Stimulated activated CD4-positive, alpha-beta T cell treated with anti-CD3 and anti-CD28 coated beads, Interleukin-1b, Interleukin-23, amount 100 ng/mL, for 24 hours (primary cell): ENCODE measurements at places on chromosomes 4 and X.

DNA sequence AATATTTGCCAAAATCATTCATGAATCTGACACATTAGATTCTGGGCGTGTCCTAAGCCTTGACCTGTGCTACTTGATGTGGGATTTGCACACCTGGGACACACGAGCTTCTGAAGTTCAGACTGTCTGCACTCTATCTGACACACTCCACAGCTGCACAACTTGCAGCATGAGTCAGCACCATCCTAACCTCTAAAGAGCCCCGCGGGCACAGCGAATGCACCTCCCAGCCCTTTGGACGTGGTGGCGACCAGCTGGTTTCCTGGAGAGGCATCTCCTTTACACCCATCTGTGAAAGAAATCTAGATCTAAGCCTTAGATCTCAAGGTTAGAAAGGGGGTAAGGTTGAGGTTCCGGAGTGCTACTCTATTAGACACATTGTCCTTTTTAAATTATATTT is 69.2 kb downstream of the SORBS2 start:
- no peak for DNase-seq

GRCh38 chr4:75644095-75644494 is 13.8 kb upstream of the CDKL2 start:
- no peak for DNase-seq

DNA sequence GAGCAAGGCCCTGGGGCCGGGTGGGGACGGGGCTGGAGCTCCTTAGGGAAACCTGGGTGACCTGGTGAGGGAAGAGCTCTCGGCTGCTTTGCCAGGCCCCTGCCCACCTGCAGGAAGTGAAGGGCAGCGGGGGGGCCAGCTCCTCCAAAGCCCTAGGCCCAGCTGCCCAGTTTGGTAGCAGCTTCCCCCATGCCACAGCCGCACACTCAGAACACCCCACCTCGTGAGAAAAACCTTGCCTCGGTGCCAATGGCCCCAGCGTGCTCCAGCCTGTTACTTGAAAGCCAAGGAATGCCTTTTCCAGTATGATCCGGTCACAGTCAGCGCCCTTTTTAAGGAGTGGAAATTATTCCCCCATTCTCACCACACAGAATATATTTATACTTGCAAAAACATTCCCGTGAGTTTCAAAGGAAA is 38.3 kb downstream of the ACOX3 start:
- no peak for DNase-seq

DNA sequence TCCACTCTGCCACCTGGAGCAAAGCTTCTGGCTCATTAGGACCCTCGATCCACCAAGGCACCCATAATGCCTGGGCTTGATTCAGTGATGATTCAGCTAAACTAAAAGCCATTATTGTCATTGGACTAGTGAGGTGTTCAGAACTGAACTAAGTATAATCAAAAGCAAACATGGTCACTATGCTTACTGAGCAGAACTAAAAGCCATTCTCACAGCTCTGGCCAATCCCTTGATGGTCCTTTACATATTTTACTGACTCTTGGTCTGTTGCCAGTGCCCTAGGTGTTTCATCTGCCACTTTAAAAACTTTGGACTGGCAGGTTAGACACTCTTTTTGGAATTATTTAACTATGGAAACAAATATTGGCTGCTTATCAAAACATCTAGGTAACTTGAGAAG is 703.5 kb downstream of the FAT4 start:
- DNase-seq, result no peak

GRCh38 chr4:1822568-1823544 is 29.8 kb downstream of the FGFR3 start:
- DNase-seq, result no peak

GRCh38 chr4:53003959-53004358 is 141.8 kb downstream of the RASL11B start:
- DNase-seq, result no peak

- no peak for DNase-seq
Measured at GRCh38 chr4:163072222-163072621, 94.5 kb downstream of the NAF1 start.

- DNase-seq, result no peak
Measured at GRCh38 chr4:83262682-83263081, 21.9 kb downstream of the COQ2 start.

GRCh38 chr4:87704001-87704400 is 53.9 kb downstream of the DMP1 start:
- DNase-seq, result no peak

DNA sequence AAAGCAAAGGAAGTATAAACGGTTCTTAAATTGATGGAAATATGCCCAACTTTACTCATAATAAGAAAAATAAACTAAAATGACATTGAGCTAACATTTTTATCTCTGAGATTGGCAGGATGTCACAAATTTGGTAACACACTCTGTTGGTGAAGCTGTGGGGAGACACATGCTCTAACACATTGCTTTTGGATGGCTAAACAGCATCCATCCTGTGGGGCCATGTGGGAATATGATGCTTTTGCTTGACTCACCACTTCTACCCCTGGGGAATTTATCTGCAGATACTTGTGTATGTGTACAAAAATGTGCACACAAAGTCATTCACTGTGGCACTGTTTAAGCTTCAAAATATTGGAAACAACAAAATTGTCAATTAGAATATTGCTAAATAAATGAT is 100.2 kb downstream of the ANAPC4 start:
- DNase-seq, result no peak

- no peak for DNase-seq
Measured at GRCh38 chr4:81651243-81651899, 179.7 kb upstream of the RASGEF1B start.

DNA sequence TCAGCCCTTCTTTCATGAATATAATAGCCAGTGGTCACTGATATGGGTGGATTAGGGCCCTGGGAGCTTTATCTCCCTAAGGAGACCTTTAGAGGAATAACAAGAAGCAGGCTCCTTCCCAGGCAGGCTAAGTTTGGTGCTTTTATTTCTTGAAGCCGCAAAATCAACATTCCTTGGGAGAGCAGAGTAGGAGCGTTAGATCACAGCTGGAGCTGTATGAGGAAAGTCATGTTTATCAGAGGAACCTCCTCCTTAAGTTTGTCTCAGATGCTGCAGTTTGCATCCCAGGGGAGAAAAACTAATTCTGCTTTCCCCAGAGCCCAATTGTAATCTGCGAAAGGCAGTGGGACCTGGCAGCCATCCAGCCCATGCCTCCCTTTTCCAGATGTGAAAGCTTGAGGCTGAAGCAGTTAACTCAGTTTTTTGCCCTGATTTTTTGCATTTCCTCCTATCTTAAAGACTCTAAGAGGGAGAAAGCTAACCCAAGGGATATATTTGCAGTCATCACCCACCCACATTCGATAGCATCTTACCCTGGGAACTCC is 186.0 kb upstream of the FRMPD4 start:
- no peak for DNase-seq

DNA sequence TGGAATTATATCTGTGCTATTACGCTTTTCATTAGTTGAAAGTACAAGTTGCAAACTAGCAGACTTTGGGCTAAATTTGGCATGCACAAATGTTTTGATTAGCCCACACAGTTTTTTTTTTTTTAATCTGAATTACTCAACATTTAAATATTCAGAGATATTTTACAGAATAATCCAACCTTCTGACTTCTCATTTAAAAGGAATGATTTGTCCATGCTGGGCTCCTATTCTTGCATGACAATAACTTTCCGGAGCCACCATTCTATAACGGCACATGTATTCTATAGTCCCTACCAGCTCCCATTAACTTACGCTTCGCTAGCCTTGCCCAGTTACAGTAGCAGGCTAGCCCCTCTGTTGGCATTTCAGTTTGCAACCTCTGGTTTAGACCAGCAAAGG is 219.3 kb upstream of the FTHL17 start:
- DNase-seq, result no peak

GRCh38 chr4:88212253-88212561 is 53.8 kb upstream of the ABCG2 start:
- no peak for DNase-seq

DNA sequence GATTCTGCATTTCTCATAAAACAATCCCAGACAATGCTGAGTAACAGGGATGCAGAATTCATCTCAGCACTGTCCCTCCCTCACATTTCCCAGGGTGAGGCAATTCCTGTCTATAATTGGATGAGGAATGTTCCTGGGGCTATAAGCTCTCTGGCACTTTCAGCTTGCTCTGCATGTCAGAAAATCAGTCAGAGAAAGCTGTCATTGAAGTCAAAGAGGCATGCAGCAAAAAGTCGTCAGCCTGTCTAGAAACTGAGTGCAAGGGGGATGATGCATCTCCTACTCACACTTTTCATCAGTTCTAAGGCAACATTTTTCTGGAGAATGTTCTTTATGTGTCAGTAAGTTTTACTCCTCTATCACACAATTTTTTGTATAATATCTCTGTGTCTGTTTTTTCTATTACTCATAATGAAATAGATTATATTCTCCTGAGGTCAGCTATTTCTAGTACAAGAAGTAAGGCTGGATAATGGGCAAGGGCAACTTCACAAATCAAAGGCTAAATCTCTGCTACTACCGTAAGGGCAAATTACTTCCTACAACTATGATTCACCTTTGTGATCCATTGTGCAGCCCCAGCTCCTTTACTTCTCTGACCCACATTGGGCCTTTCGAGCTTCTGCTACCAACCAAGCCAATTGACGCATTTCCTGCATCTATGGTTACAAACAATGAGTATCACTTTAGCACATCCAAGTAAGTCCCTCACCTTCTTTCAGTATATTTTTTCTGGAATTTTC is 56.0 kb downstream of the TASL start:
- DNase-seq, result no peak

DNA sequence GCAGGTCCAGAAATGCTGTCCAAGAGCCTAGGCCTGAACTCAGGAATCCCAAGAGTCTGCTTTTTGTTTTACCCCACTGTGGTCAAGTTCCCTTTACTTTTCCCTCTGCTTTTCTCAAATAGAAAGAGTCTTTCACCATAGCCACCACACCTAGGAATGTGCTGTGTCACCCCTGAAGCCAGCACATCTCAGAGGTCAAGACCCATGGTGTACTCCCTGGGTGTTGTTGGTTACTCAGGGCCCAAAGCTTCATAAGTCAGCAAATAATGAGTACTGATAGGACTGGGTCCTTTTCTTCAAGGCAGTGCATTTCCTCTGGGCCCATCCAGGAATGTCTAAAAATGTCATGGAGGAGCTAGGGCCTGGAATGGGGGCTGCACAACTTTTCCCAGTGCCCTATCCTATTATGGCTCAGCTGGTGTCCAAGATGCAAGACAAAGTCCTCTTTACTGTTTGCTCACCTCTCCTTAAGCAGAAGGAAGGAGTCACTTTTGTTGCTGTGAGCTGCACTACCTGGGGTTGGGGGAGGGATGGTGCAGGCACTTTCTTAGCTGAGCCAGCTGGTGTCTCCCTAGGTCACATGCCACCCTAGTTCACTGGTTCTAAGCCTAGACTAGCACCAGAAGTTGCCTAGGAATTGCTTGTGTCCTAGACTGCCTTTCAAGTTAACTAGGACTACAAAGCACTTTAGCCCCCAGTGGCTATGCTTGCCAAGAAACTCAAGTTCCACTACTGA is 62.4 kb upstream of the RXFP1 start:
- no peak for DNase-seq

GRCh38 chr4:69025191-69025998 is 70.9 kb upstream of the UGT2B7 start:
- no peak for DNase-seq

- no peak for DNase-seq
Measured at GRCh38 chr4:19381068-19381467, 870.6 kb upstream of the SLIT2 start.

DNA sequence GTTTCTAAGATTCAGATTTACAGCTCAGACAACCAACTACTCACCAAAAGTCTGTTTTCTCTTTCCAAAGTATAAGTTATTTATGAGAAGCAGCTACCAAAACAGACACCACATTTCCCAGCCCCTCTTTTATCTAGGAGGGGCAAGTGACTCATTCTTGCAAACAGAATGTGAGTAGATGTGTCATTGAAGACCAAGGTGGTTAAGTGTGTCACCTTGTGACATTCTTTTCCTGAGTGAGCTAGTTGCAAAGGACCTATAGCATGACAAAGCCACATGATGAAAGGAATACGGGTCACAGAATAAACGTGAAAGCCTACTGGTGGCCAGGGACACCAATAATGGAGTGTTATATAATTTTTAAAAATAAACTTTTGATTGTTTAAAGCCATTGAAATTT is 50.0 kb downstream of the SLC7A11 start:
- no peak for DNase-seq

GRCh38 chrX:68945603-68946228 is 116.9 kb downstream of the EFNB1 start:
- no peak for DNase-seq

- DNase-seq, result no peak
Measured at GRCh38 chrX:122119361-122119760, 1064.7 kb upstream of the GRIA3 start.

GRCh38 chrX:14013054-14013453 is 16.6 kb downstream of the GEMIN8 start:
- no peak for DNase-seq
